ENCODE measurements at places on chromosomes 2 and 18. TPM values are rescaled to one million over a fixed set of nuclear protein-coding genes. Genes with fewer than 3 reads are reported as not detected.

DNA sequence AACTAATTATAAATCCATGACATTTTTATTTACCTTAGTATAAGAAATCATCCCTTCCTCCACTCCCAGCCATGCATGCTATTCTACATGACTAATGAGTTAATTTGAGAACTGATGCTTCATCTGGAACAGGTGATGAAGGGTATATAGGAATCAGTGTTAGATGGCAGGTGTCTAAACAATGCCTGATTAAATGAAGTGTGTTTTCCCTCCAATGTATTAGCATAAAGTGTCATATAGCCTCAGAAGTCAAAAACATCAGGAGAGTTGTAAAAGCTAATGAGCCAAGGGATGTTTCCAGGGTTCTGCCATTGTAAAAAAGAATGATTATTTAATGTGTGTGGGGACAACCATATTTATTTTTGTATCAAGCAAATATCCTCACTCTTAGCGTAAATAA is 913.8 kb downstream of the DCC start:
- no peak overlapping the region for H3K27ac ChIP-seq
- no peaks in the 10 kb centered on the region for H3K4me1 ChIP-seq
- DNase-seq = no peak
- no peaks in the 10 kb centered on the region for H3K36me3 ChIP-seq

GRCh38 chr2:145741181-145741580 is 1221.3 kb upstream of the ZEB2 start:
- no peak overlapping the region for H3K27ac ChIP-seq
- H3K27me3 ChIP-seq = peaks cover under 1% of the 10 kb centered on the region
- DNase-seq = no peak
- H3K36me3 ChIP-seq = no peaks in the 10 kb centered on the region
- H3K4me3 ChIP-seq = no peak overlapping the region

Gene NEB
- 0.20 TPM for total RNA-seq

Gene SNORC
- 2.4 TPM for total RNA-seq

Gene REG3G
- total RNA-seq = not detected

All from activated naive CD8-positive, alpha-beta T cell treated with anti-CD3 and anti-CD28 coated beads for 36 hours (primary cell).